ELR (cell line): ENCODE measurements at places on chromosomes 5 and 9.

DNA sequence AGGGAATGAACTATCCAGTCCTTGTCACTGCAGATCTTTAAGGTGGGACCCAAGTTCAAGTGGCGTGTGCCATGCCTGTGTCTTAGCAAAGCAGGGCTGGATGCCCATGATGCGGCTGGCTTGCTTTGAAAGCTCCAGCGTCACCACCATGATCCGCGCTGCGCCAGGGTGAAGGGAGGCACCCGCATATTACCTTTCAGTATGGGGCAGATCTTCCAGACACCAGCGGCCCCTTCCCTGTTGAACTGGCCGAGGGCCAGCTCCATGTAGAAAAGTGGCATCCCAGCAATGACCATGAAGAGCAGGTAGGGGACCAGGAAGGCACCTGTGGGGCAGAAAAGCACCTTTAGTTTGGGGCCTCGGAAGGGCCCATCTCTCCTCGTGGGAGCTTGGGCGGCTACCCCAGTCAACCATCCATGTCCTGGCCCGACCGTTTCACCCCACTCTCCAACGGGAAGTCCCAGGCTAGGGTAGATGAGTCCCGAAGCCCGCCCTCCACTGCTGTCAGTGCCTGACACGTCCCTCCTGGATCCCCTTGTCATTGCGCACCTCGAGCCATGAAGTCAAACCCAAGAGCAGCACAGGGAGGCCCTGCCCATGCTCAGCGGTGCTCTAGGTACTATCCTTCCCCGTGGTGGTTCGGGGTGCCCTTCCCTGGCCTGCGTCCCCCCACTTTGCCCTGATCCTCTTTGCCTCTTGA lies 3.9 kb downstream of the SLC6A3 start:
- DNase-seq: no peak

DNA sequence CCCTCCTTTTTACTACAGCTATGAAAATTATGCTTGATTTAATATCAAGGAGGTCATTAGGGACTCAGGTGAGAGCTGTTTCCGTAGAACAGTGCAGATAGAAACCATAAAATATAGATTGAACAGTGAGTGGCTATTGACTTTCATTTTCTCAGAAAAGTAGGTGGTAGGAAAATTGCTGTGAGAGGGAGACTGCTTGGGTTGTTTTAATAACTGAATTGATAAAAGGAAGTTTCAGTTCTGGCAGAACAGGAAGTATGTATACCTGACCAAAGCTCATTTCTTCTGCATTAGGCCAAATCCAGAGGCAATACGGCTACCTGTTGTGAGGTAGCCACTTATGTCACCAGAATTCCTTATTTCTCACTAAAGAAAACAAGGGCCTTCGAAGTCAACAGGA lies 761.7 kb upstream of the ARRDC3 start:
- DNase-seq: no peak

DNA sequence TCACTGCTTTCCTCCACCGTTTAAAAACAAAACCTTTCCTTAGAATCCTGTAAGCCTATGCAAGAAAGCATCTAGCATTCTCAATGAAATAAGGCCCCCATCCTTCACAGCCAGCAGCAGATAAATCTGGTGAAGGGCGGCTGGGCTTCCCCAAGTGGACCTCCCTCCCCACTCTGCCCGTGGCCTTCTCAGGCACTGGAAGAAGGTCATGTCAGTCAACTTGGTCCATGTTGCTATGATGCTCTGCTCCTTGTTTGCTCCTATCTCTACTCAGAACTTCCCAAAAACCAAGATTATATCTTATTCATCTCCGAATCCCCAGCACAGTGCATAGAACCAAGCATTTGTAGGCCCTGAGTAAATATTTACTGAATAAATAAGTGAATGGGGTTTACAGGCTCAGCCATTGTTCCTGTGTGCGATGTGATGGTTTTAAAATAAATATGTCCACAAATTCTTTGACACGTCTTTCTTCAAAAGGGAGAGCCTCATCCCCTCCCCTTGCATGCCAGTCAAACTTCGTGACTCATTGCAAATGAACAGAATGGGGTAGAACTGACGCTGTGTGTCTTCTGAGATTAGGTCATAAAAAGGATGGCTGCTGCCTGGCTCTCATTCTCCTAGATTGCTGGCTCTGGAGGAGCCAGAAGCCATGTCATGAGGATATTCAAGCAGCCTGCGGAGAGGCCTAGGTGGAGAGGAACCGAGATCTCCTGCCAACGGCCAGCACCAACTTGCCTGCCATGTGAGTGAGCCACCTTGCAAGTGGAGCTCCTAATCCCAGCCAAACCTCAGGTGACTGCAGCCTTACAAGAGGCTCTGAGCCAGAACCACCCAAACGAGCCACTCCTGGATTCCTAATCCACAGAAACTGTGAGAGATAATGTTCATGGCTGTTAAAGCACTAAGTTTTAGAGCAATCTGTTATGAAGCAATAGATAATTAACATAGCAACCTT lies 70.5 kb downstream of the MED27 start:
- DNase-seq: peak; percentile 68

DNA sequence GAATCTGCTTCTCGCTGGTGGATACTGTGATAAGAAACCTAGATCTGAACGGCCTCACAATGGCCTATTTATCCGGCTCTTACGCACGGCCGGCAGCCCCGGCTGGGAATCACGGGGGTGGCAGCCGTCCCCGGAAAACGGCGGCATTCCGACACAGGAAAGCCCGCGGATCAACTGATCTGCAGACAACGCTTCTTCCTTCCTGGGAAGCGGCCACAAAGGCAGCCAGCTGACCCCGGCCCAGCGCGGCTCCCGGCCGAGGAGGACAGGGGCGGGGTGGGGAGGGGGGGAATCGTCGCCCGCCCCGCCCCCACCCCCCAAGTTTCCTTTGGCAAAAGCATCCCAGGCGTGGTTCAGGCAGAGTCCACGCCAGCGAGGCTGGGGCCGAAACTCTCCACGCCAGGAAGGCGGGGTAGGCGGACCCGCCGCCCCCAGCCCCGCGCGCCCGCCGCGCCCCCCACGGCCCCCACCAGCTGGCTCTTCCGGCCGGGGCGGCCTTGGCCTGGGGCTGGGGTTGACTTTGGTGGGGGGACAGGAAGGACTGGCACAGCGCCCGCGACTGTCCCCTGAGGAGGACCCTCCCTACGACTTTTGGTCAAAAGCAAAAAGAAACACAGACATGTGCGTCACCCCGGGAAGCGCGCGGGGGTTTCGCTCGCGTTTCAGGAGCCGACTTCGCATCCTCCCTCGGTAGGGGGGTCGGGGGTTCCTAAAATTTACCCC lies 247.7 kb upstream of the ANKRD55 start:
- peak; percentile 62 for DNase-seq

DNA sequence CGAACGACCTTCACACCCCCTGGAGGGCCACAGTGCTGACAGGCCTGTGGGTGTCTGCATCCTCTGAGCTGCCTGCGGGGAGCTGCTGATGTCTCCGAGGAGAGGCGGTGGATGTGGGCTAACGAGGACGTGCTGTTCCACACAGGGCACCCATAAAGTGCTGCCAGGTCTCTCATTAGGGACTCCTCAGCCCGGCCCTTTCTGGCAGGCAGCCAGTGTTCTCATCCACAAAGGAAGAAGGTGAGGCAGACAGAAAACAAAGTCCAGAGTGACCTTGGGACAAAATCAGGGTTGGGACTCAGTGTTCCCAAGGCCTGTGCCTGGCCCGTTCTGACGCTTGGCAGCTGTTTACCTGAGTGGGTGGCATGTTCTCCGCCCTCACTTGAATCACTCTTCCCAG lies 29.3 kb downstream of the CARTPT start:
- no peak for DNase-seq

- DNase-seq: peak; percentile 11
Observed at GRCh38 chr5:167565189-167565954, 726.1 kb upstream of the WWC1 start.

GRCh38 chr9:82911996-82912395 lies 150.9 kb downstream of the RASEF start:
- DNase-seq: no peak

DNA sequence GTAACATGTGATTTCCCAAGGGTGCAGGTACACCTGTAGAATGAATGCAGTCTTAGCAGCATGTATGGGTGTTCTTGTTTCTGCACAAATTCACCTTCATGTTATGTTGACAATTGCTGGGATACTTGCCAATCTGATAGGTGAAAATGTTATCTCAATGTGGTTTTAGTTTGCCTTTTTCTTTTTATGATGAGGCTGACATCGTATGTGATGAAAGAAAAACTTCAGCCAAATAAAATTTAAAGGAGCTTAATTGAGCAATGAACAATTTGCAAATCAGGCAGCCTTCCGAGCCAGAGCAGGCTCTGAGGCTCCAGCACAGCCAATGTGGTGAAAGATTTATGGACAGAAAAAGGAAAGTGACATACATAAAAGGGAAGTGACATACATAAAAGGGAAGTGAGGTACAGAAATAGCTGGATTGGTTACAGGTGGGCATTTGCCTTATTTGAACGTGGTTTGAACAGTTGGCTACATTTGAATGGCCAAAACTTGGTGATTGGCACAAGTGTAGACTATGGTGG lies 10.5 kb downstream of the TAL2 start:
- DNase-seq: no peak

GRCh38 chr9:14156046-14156445 lies 157.9 kb downstream of the NFIB start:
- no peak for DNase-seq

DNA sequence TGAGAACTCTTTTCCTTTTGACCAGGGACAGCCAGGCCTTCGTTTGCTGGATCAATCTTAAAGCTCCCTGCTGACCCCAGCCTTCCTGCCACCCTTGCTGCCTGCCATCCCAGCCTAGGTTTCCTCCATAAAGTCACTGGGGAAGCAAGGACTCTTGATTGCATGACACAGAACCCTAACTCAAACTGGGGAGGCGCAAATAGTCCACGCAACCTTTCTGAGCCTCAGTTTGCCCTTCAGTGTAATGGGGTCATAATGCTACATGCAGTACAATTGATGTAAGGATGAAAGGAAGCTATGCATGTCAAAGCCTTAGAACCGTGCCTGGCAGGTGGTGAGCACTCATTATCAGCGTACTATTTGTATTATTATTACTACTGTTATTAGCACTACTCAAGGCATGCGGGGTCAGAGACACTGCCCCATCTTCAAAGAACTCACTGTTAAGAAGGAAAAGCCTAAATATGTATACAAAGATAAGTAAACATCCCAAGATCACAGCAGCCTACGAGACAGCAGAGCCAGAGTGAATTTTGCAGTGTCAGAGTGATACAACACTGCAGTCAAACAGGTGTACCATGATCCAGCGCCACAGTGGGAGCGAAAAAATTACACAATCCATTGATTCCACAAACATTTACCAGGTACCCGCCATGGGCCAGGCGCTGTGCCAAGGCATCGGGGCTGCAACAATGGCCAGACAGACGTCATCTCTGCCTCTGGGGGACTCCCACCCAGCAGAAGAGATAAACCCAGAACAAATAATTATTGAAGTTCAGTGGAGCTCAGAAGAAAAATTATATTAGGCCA lies 16.9 kb upstream of the CPLX2 start:
- no peak for DNase-seq

GRCh38 chr5:93582167-93582462 lies 907 bp upstream of the NR2F1 start:
- no peak for DNase-seq

DNA sequence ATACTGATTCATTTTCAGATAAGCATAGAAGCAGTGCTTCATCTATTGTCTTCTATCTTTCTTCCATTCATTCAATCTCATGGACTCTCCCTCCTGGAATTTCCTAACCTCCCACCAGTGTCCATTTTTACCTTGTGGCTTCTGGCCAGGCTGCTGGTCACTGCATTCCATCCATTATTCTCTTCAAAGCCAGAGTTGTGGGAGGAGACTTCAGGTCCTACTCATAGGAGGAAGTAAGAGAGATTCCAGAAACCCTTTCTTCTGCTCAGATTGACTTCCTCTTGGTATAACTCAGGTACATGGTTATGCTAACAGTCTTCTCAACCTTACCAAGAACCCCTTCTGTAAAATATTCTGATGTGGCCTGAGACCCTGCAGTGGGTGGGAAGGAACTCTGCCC lies 153.3 kb upstream of the SLC12A2 start:
- peak; percentile 35 for DNase-seq

DNA sequence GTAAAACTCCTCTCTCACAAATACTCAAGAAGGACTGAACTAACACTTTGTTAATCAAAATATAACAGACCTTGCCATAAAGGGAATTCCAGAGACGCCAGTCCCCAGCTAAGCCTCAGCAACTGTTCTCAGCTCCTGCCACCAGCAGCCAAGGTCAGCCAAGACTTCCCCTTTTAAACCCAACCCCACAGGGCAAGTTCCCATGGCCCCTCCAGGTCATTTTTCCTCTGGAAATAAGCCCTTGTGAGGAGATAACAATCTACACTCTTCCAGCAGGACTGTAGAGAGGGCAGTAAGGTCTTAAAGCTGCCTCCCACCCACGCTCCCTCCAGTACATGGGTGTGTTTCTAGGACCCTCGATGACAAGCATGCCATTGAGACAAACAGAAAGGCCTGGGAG lies 78.3 kb downstream of the DPYSL3 start:
- no peak for DNase-seq

DNA sequence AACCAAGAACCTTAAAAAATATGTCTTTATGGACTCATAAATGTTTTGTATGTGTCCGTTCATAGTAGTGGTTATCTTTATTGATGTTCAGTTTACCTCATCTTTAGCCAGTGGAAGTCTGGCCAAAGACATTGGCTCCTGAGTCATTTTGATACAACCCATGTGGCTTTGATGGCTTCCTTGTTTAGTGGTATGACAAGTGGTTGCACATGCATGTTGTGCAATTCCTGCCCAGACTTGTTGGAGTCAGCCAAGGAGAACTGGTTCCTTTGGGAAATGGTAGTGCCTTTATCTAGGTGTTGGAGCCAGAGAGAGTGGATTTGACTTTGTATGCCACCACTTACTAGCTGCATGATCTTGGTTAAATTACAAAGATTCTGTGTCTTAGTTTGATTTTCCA lies 94.3 kb downstream of the RPS23 start:
- peak; percentile 30 for DNase-seq

- peak; percentile 50 for DNase-seq
Observed at GRCh38 chr5:169696621-169697510, 59.8 kb downstream of the DOCK2 start.
